A375 (cell line): ENCODE measurements at places on chromosomes 13 and 19. TPM values are rescaled to one million over a fixed set of nuclear protein-coding genes. Genes with fewer than 3 reads are reported as not detected.

Gene CASP14
- not detected in 2 replicates for total RNA-seq

Gene PTPRH
- 16.5 and 18.5 TPM in 2 replicates for total RNA-seq

Gene WDR62
- total RNA-seq, result 11.6 and 12.5 TPM in 2 replicates

Gene MATK
- not detected in 2 replicates for total RNA-seq
